ENCODE measurements at places on chromosomes 1 and 21.

GRCh38 chr1:175842550-175842949, 99.2 kb upstream of the TNR start:
- no peak for DNase-seq

GRCh38 chr1:175462301-175463017, 269.9 kb upstream of the KIAA0040 start:
- DNase-seq: no peak

GRCh38 chr1:212536586-212536985, 72.0 kb upstream of the ATF3 start:
- no peak for DNase-seq

- peak; percentile 69 for DNase-seq
These were observed 191.0 kb upstream of the VAMP3 start for GRCh38 chr1:7579831-7580804.

DNA sequence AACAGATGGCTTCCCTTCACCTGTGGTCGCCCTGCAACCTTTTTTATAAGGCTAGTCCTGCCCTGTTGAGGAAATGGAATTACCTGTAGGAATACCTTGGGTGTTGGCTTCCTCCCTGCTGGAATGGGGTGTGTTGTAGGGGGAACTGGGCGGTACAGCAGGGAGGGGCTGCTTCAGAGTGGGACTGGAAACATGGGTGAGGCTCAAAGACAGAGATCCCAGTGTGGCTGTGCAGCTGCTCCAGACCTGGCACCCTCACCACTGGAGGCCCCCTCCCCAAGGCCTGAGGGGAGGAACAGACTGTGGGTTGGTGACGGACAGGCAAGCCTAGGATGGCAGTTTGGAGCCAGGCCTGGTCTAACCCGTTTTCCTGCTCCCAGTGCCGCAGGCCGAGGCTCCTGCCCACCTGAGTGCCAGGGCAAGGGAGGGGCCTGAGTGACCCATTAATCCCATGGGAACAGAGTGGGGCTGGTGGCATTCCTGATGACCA, 4.5 kb downstream of the EFNA3 start:
- DNase-seq: peak; percentile 93

- DNase-seq: no peak
These were observed 790 bp downstream of the TESK2 start for GRCh38 chr1:45490121-45490625.

DNA sequence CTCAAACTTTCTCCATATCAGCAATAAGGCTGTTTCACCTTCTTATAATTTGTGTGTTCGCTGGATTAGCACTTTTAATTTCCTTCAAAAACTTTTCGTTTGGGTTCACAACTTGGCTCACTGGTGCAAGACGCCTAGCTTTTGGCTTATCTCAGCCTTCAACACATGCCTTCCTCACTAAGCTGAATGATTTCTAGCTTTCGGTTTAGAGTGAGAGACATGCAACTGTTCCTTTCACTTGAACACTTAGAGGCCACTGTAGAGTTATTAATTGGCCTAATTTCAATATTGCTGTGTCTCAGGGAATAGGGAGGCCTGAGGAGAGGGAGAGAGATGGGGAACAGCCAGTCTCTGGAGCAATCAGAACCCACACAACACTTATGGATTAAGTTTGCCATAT, 41.2 kb upstream of the IFNLR1 start:
- DNase-seq: no peak

- no peak for DNase-seq
These were observed 14.4 kb upstream of the SAMSN1 start for GRCh38 chr21:14560555-14560954.

DNA sequence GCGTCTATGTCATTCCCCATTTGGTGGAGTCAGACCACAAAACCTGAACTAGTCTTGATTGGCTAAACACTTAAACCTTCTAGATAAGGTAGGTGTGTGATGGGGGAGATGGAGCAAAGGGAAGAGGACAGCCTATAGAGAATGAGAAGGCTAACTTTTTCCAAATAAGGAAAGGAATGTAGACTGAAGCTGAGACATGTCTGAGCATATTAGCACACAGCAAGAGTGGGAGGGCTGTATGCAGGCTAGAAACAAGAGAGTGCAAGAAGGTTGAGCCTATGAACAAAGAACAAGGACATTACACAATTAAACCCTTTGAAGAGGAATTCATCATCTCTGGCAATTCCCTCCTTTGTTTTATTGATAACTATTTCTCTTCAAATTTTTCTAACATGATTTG, 89.2 kb upstream of the OLFM3 start:
- DNase-seq: no peak

- DNase-seq: peak; percentile 61
These were observed 15.5 kb downstream of the IBA57 start for GRCh38 chr1:228180959-228181644.

DNA sequence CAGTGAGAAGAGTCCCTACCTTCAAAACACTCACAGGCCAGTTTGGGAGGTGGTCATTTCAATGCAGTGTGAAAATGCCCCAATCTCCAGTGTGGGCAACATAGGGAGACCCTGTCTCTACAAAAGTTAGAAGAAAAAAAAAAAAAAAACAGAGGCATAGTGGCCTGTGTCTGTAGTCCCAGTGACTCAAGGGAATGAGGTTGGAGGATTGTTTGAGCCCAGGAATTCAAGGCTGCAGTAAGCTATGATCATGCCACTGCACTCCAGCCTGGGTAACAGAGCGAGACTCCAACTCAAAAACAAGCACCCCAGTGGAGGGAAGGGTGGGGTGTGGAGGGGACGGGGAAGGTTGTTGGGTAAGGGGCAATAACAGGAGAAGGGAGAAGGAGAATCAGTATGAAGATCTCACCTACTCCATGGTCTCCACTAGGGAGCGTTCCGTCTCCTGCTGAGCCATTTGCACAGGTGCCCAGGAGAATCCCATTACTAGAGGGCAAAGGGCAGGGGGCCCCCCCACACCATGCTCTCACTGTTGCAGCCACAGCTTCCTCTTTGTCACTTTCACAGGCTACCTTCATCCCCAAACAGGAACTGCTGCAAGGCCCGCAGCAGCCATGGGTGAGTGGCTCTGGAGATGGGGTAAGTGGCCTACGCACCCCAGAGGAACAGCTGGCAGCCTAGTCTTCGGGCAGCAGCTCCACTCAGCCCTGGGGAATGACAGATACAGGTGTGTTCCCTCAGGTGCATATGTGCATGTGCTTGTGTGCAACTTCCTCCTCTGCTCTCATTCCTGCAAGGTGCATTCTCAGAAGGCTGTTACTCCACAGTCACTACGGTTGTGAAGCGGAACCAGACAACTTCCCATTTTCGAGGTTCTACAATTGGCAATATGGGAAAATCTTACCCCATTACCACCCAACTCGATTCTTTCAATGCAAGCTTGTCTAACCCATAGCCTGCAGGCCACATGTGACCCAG, 87.9 kb upstream of the LYST start:
- no peak for DNase-seq

DNA sequence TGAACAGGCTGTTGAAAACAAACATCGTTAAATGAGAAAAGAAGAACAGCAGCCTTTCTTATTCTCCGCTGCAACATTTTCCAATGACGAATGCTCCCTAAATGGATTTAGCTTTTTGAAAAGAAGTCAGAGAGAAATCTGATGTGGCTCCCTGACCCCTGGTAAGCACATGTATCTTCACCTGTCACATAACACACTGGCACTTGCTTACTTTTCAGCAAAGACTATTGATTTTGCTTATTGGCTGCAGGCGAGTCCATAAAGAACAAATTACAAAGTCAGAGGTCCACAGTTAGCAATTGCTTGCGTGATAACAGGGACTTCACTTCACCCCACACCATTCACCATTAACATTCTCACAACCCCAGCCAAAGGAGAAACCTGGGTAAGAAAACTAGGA, 362.8 kb downstream of the GPATCH2 start:
- no peak for DNase-seq

DNA sequence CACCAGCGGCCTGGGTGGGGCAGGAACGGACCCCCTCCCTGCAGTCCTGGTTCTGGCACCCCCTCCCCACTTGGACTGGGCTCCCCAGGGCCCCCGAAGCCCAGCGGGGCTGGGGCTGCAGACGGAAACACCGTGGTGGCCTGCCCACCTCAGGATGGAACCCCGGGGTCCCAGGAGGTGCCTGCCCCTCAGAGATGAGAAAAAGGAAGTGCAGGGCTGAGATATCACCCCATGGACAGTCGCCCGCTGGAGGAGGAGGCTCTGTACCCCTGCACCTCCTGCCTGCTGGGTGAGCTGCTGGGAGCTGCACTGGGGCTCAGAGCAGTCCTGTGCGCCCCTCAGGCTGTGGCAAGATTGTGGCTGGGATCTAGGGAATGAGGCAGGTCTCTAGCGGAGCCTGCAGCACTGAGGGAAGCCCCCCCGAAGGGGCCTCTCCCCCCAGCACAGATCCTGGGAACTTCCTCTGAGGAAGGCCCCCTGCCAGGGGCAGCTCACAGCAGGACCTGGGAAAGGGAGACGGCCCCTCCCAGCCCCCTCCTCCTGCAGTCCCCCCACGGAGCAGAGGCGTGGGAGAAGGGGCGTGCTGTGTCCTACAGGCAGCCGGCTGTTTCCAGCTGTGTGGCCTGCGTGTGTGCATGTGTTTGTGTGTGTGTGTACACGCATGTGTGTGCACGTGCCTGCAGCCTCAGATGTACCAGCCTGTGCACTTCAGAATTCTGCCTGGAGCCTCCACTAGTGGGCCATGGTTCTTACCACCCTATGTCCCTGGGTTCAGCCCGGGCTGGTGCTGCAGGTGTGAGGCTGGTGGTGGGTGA, 6.9 kb downstream of the AGRN start:
- DNase-seq: no peak

DNA sequence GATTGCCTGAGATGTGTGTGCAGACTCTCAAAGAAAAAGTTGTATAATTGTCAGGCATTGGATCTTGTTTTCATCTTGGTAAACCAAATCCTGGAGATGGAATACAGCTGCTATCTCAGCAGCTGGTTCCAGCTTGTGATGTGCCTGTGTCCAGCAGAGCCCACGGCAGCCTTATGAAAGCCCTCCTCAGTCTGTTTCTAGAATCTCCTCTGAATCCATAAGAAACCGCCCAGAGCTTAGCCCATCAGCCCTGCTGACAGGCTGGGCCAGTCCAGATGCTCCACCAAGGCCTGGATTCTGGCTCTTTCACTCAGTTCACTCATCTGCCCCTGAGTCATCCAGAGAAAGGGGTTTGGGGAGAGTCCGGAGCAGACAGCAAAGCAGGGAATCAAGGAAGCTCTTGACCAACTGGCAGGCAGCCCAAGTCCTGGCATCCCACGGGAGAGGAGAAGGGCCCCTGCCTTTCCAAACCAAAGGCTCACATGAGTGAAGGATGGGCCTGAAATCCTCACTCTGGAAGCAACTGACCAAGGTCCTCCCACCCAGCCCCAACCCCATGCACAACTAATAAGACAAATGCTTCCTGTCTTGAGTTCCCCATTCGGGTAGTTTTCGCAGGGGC, 45.7 kb downstream of the NAV1 start:
- no peak for DNase-seq

DNA sequence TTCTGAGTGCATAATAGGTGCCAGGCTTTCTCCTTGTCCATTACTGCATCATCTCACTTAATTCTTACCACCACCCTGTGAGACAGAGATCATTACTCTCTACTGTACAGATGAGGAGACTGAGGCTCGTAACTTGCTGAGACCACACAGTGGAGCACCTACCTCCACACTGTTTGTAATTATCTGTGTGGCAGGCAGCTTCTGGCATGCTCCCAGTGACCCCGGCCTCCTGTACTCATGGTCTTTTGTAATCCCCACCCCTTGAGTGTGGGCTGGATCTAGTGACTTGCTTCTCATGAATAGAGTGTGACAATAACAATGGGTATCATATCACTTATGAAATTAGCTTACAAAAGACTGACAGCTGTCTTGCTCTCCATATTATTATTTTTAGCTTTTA, 407.3 kb downstream of the MATN1 start:
- no peak for DNase-seq

DNA sequence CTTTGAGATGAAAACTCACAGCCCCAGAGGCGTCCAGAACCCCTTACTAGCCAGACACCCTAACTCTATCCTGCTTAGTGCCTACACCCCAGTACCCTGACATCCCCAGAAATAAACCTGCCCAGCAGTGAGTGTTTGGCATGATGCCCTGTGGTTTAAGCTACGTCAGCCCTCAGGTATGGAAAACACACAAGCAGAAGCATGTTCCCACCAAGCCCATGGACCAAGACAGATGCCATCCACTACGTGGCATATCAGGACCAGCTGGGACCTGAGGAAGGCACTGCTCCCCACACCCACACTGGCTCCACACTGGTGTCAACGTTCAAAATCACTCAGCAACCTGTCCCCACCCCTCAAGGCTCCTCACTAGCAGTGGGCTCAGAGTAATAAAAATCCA, 116.4 kb downstream of the SYT2 start:
- no peak for DNase-seq

DNA sequence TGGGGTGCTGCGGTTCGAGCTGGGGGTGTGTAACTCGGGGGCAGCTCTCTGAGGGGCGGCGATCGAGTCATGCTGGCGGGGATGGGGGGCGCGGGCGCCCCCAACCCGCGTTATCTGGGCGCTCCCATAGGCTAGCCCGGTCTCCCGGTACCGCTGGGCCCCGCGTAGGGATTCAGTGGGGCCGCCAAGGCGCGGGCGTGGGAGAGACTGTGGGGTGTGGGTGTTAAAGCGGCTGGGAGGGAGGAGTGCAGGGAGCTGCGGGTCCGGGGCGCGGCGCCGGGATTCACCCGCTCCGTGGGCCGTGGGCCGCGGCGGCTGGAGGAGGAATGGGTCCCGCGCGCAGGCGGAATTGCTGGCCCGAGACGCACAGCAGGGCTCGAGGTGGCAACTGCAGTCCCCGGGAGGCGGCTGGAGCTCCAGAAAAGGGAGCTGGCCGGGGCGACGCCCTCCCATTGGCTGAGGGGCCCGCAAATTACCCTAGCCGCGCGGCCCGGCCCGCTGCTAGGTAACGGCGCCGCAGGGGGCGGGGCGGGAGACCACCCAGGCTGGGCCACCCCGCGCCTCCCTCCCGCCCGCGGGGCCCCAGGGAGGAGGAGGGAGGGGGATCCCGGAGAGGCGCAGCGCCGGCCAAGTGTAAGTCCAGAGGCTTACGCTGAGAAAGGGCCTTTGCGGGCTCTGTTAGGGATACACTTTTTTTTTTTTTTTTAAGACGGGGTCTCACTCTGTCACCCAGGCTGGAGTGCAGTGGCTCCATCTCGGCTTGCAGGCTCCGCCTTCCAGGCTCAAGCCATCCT, at the start of gene PTCH2:
Gene PTCH2 (minus strand): TSS at position 392 of the 794 bp plus-strand sequence. CDS start 321 bp downstream, at position 71.
- DNase-seq: peak; percentile 92

- DNase-seq: peak; percentile 37
These were observed 30.6 kb downstream of the OMA1 start for GRCh38 chr1:58515794-58516401.

DNA sequence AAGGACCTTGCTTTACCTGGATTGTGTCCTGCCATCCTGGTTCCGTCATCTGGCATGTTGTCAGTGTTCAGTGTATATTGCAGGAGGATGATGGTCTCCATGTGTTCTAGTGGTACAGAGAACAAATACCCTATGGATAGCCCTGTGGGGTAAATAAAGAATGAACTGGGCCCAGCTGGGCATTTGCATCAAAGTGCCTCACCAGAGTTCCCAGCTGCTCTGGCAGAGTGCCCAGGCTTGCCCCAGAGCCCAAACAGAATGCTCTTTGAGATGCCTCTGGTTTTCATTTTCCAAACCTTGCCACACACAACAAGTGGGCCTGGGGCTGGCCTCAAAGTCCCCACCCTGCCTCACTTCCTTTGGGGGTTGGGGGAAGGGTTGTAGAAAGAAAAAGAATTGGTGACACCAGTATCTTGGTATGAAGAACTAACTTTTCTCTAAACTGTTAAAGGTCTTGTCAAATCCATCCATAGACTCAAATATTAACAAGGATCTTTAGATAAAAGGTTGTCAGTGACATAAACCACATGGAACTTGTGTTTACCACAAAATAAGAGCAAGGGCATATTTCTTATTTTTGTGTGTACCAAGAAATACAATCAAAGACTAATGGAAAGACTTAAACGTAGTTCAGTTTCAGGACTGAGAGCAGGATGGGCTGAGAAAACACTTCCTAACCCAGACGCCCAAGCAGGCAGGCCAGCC, 82.2 kb downstream of the LMO4 start:
- no peak for DNase-seq

All from lower leg skin (tissue), 4 donors.